CD4-positive, alpha-beta memory T cell (primary cell): ENCODE measurements at places on chromosomes 4 and X.

GRCh38 chrX:37684426-37684825, 1.2 kb upstream of the XK start:
- no peak for DNase-seq

DNA sequence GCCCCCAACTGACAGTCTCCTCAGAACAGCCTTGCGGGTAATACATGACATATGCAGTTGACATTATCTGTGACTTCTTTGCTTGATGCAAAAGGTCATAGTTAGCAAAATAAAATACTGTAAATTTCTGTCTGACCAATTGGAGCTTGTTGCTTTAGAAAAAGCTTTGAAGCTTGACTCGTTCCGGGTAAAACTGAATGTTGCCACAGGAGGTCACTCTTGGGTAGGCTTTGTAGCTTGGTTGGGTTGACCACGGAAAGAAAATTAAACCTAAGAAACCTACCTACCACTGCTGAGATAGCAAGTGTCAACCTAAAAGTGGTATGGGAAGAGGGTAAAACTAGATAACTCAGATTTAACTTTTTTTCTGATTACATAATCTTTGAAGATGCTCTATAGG, 23.2 kb downstream of the PRPS2 start:
- peak; percentile 24 for DNase-seq

- DNase-seq = peak; percentile 46
Observed at GRCh38 chrX:155094468-155095061, 23.3 kb downstream of the BRCC3 start.

- no peak for DNase-seq
Observed at GRCh38 chr4:147891476-147892115, 159.7 kb downstream of the ARHGAP10 start.

DNA sequence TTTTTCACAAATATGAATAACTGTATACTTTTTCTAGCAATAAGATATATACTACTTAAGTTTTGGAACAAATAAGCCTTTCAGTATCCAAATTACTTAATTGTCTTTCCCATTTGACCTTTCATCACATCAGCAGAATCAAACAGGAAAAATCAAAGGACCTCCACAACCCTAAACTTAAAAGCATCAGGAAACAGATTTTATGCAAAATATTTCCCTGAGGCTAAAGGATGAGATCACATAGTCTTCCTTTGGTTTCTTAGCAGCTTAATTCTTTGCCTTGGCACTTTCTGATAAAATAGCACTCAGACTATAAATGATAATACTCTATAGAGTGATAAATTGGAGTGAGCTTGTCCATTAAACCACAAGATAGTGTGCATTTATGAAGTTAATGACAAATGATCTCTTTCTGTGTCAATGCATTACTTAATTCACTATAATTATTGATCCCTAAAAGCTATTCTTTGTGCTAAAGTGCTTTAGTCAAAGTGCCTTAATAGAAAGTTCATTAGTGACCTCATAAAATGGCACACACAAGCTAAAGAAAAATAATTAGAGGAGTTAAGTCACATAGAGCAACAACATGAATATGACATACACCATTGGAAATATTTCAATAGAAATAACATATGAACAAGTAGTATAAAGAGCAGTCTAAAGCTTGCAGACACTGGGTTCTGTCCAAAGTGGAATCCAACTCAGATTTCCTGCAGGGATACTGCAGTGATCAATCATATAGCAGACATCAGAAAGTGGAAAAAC, 15.7 kb upstream of the NDST3 start:
- no peak for DNase-seq

DNA sequence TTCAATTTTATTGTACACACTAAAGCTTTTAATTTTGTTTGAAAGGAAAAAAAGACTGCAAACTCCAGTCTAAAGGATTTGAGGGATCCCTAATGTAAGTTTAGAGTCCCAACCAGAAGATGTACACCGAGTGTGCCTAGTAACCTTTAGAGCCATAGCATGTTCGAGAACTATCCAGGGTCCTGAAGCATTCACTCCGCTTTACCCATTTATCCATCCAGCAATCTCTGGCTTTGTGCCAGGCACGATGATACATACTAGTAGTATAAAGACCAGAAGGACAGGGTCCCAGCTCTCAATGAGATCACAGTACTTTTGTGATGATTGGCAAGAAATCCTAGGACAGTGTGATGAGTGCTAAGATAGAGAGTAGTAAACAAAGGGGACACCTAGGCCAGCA, 168.7 kb downstream of the STK32B start:
- no peak for DNase-seq

DNA sequence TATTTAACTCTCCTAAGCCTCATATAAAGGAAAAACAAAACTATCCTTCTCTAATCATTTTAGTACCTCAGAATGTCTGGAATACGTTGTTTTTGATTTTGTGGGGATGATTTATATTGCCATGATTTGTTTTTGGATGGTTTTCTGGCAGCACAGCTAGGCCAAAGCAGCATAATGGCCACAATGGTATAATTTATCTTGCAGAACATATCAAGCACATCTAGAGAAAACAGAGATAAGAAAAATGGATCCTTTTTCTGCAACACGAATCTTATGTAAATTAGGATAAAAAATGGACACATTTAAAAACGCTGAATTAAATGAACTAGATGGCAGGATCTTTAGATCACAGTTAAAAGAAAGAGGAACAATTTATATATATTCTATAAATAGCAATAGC, 269.9 kb upstream of the FAT4 start:
- no peak for DNase-seq

GRCh38 chr4:60482921-60483351, 717.2 kb upstream of the ADGRL3 start:
- no peak for DNase-seq

GRCh38 chrX:96224279-96224678, 460.4 kb upstream of the DIAPH2 start:
- DNase-seq = no peak

DNA sequence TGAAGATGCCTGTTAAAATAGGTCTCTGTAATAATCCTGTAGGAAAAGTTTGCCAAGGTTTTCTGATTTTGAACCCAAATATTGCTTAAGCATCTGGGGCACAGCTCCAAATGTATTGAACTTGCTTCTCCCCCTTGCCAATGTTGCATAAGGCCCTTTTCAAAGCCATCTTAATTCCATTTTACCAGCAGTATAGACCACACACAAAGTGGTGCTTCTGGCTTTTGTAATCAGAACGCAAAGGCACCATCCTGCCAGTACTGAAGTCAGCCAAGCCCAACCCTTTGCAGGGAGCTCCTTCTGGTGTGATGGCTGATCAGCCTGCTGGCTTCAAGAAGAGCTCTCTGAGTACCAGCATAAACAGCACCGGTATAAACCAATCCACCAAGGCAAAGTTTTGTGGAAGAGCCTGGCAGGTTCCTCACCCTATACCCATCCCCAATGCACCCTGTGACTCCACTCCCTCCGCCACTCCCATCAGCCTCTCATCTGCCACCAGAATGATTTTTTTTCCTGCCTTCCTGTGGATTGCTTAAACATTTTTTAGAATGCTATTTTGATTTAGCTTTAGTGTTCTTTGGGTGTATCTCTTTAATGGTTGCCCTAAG, 39.2 kb upstream of the USP9X start:
- no peak for DNase-seq

- no peak for DNase-seq
Observed at GRCh38 chr4:87505862-87506261, 23.3 kb downstream of the SPARCL1 start.
